NCI-H510A treated with DMSO at 0.1 percent for 48 hours (cell line): ENCODE measurements at places on chromosomes 16 and 17.

DNA sequence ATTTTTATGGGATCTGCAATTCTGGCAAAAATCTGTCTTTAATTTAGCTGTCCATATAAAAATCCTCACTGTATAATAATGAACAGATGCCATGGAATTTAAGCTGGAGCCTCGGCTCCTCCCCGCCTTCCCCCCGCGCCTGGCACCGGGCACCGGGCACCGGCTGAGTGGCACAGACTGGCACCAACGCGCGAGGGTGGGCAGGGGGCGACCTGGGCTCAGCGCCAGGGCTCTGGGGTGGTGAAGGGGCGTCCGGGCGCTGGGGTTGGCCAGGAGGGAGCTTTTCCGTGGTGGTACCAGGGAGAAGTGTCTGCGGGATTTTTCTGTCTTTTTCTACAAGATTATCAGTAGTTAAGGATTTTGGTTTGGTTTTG lies 9.1 kb downstream of the NEUROD2 start:
- DNase-seq, result no peak

- no peak for DNase-seq
Observed at GRCh38 chr17:30172560-30172959, 55.9 kb downstream of the NSRP1 start.

DNA sequence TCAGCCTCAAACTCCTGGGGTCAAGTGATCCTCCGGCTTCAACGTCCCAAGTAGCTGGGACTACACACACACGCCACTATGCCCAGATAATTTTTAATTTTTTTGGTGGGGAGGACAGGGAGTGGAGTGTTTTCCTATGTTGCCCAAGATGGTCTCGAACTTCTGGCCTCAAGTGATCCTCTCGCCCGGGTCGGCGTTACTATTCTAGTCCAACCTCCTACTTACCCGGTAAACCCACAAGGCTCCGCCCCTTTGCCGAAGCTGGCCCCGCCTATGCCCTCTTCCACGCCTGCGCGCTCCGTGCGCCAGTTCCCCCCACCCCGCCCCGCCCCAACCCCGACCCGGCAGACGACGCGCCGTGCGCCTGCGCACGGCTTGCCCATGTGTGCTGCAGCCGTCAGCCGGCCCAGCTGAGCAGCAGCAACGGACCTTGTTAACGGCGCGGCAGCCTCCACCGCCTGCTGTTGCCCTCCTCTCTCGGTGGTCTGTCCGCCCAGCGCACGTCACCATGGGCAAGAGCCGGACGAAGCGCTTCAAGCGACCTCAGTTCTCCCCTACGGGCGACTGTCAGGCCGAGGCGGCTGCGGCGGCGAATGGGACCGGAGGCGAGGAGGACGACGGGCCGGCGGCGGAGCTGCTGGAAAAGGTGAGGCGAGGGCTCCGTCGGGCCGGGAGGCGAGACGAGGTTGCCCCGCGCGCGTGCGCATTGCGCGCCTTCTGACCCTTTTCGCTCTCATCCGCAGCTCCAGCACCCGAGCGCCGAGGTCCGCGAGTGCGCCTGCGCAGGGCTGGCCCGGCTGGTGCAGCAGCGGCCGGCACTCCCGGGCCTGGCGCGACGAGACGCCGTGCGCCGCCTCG lies at the start of gene HEATR3:
Gene HEATR3 (plus strand): TSS at position 347 of the 858 bp plus-strand sequence. CDS start 162 bp downstream, at position 509.
- DNase-seq, result peak; percentile 80

GRCh38 chr16:11596572-11597226 lies 10.0 kb upstream of the LITAF start:
- no peak for DNase-seq

GRCh38 chr16:2816751-2817339 lies at the start of gene PRSS21:
Gene PRSS21, plus strand, starts transcription at chr16:2817237. Its CDS starts 32 bp downstream, at chr16:2817269.
- DNase-seq, result no peak

GRCh38 chr17:63419949-63420867 lies 25.9 kb downstream of the CYB561 start:
- no peak for DNase-seq

DNA sequence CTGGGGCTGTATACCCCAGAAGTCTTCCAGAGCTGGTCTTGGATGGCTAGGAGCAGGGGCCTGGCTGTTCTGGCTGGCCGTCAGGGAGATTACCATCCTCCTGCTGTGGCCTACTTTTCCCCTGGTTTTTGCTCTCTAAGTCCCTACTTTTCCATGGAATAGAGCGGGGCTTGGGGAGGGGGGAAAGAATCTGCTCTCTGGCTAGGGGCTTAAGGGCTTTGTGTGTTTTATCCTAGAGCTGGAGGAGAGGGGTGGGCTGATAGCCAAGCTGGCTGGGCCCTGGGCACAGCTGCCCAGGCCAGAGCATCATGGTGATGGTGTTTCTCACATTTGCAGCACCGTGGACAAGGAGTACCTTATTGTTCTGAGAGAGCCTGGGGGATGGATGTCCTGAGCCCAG lies 3.6 kb downstream of the NRN1L start:
- DNase-seq, result no peak

GRCh38 chr17:36599546-36600250 lies 1.7 kb upstream of the MRM1 start:
- DNase-seq, result no peak

- peak; percentile 23 for DNase-seq
Observed at GRCh38 chr16:66717112-66717675, 20.7 kb upstream of the CMTM4 start.

DNA sequence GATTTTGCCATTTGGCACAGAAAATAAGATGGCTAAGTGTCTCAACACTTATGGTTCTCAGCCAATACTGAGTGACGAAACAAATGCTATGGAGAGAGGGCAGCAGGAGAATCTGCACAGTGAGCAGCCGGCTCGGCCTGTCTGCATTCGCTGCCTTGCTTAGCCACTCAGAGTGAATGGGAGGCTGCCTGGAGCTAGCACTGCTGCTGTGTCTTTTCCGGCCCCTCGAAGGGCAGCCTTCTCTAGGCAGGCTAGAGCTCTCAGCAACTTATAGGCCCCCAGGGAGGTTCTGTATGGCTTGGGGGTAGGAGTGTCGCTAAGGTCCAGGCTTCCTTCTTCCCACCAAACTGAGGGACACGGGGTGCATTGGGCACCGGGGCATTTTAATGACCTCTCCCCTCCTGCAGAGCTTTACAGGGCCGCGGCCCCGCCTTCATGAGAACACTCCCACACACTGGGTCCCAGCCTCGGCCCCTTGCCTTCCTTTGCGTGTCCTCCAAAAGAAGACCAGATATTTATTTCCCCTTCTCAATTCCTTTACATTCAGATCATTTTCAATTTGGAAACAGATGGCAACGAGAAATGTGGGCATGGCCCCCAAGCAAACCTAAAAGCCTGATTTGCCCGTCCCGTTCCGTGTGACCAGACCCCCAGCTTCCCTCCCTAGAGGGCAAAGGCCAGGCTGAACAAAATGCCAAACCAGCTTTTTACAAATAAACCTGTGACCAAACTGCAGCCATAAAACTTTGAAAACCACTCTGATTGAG lies 670.9 kb downstream of the TOX3 start:
- DNase-seq, result no peak

- DNase-seq, result no peak
Observed at GRCh38 chr17:33889040-33889439, 366.0 kb upstream of the CCL2 start.

- no peak for DNase-seq
Observed at GRCh38 chr17:35069311-35069710, 5.8 kb upstream of the RFFL start.

- peak; percentile 61 for DNase-seq
Observed at GRCh38 chr16:10688291-10688690, 6.4 kb downstream of the TEKT5 start.

- DNase-seq, result peak; percentile 74
Observed at GRCh38 chr17:44775838-44776621, 17.2 kb downstream of the ADAM11 start.

- no peak for DNase-seq
Observed at GRCh38 chr16:16121185-16121727, 102.0 kb downstream of the ABCC6 start.

- DNase-seq, result peak; percentile 25
Observed at GRCh38 chr17:81959362-81960129, 1.4 kb downstream of the NOTUM start.

- peak; percentile 25 for DNase-seq
Observed at GRCh38 chr16:59878479-59878878, 1144.4 kb upstream of the GOT2 start.

- no peak for DNase-seq
Observed at GRCh38 chr17:57785022-57785421, 39.9 kb upstream of the CCDC182 start.

DNA sequence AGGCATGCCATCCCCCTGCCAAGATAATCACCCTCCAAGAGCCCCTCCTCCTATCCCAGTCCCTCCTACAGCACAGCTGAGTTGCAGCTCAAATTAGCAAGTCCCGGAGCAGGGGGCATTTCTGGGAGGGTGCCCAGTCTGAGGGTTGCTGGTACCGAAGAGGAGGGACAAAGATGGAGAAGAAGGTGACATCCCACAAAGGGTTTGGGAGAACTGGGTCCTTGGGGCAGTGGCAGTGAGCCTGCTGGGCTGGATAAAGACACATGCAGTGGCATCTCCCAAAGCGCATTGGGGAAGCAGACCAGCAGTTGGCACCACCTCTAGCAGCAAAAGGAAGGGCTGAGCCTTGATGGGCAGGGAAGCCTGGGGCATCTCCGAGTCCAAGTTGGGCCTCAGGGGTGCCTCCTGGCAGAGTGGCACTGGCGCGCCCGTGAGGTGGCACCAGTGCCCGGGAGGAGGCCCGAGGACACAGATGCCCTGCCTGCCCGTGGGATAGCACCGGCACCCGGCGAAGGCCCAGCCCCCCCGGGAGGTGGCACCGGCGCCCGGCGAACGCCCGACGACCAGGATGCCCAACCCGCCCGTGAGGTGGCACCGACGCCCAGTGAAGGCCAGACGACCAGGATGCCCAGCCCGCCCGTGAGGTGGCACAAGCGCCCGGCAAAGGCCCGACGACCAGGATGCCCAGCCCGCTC lies 622 bp downstream of the TOM1L2 start:
- DNase-seq, result no peak

DNA sequence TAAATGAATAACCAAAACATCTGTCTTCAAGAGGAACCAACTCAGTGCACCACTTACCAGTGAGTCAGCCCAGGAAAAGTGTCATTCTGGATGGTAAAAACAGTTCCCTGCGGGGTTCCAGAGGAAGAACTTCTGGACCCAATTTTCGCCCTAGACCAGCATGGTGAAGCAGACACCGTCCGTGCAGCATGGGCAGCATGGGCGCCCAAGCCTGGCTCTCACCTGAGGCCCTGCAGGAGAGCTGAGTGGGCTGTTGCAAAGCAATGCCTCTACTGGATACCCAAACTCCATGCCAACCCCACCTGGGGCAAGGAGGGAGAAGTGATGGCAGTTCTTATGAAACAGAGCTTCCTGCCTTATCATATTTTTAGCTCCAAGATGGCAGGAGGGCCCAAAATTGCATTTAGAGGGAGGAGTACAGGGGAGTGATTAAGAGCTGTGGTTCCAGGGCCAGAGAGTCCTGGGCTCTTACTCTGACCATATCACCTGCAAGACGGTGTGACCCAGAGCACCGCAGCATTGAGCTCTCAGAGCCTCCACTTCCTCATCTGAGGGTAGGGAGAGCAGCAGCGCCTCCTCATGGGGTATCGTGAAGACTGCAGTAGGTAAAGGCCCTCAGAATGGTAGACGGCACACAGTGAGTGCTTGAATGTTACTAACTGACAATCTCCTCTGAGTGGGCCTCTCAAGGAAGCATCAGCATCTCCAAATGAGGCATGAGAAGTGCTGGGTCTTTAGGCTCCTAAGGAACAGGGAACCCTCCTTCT lies 16.6 kb upstream of the INPP5K start:
- no peak for DNase-seq
